ENCODE measurements at places on chromosomes 7 and 10. TPM values are rescaled to one million over a fixed set of nuclear protein-coding genes. Genes with fewer than 3 reads are reported as not detected.

DNA sequence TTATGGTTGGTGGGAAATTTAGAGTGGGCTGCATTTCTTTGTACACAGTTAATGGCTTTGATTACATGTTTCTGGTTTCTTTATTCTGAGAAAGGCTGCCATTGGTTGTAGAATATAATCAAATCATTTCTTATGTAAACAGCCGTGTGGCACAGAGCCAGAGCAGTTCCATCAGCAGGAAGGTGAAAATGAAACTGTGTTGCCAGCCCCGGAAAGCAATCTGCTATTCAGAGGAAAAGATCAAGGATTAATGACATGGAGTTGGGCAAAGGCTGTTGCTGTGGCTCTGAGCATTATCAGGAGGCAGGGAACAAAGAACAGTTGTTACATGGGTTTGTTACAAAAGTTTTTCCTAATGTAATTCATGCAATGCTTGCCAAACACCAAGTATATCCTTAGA lies 74.2 kb upstream of the ZNF716 start:
- DNase-seq = peak; percentile 78

DNA sequence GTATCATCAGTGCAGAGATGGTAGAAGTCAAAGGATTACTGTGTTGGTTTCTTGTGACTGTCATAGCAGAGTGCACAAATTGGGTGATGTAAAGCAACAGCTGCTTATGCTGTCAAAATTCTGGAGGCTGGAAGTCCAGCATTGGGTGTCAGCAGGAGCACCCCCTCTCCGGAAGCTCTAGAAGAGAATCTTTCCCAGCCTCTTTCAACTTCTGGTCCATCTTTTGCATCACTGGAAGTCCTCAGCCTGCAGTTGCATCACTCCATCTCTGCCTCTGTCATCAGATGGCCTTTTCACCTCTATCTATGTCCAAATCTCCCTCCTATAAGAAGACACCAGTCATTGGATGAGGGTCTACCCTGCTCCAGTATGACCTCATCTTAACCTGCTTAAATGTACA lies 35.8 kb upstream of the GALNTL5 start:
- DNase-seq = no peak

DNA sequence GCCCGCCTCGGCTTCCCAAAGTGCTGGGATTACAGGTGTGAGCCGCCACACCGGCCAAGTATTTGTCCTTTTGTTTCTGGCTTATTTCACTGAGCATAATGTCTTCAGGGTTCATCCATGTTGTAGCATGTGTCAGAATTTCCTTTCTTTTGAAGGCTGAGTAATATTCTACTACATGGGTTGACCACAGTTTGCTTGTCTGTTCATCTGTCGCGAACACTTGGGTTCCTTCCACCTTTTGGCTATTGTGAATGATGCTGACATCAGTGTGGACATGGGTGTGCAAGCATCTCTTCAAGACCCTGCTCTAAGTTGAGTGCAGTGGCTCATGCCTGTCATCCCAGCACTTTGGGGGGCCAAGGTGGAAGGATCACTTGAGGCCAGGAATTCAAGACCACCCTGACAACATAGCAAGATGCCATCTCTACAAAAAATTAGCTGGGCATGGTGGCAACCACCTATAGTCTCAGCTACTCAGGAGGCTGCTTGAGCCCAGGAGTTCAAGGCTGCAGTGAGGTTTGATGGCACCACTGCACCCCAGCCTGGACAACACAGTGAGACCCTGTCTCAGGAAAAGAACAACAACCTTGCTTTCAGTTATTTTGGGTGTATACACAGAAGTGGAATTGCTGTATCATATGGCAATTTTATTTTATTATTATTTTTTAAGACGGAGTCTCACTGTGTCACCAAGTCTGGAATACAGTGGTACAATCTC lies 17.0 kb downstream of the CHST12 start:
- DNase-seq = no peak

- no peak for DNase-seq
Measured at GRCh38 chr7:129947049-129947448, 5.7 kb downstream of the UBE2H start.

DNA sequence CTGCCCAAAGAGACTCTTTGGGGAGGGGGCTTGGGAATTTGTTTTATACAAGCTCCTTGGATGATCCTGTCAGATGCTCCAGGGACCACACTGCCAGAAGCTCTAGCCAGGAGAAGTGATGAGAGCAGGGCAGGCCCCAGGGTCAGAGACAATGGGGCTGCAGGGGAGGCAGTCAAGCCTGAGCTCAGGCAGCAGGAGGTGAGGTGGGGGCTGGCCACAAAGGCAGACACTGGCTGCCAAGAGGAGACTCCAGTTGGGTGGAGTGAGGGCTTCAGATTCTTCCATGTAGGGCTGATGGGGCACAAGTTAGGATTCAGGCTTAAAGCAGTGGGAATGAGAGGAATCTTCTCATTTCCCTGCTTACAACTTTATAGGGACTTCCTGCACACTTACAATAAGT lies 35.6 kb upstream of the LOXL4 start:
- DNase-seq = no peak

DNA sequence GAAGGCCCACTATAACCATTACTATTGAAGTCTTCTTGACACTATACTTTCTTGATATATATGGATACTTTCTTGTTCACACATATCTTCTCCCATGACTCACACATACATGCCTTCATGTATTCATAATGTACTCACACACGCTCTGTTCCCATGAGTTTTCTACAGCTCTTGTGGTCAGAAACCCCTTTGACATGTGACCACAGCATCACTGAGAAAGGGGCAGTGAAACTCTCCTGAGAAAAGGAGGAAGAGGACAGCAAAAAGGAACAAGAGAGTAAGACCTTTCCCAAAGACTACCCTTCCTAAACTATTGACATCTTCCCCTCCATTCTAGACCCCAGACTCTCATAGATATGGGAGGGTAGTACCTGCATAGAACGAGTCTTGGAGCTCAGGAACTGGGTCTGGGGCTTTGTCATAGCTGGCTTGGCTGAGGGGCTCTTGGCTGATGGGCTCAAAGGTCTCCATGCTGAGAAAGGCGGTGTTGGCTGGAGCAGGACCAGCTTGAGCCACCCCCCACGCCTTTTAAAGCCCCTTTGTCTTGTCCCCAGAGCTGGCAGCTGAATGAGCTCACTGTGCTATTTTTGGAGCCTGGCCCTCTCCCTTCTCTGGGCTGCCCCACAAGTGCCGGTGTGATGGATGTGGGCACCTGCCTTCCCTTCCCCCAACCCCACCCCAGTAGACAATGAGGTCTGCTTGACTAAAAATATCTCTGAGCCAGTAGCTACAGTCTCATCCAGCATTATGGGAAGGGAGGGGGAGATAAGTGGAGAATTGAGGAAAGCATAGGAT lies 5.1 kb downstream of the SYNPO2L start:
- DNase-seq = no peak

The EDRF1 gene
- 35.9 TPM for polyA plus RNA-seq

- no peak for DNase-seq
Measured at GRCh38 chr10:28375399-28376354, 72.8 kb upstream of the MPP7 start.

The PRLHR gene
- polyA plus RNA-seq = 3.6 TPM

The CLEC2L gene
- not detected for polyA plus RNA-seq

- DNase-seq = no peak
Measured at GRCh38 chr7:104983076-104983577, 30.9 kb upstream of the KMT2E start.

GRCh38 chr10:114631090-114631665 lies 26.9 kb downstream of the ABLIM1 start:
- DNase-seq = no peak

The C7orf57 gene
- polyA plus RNA-seq = not detected

The RBP4 gene
- polyA plus RNA-seq = 5.3 TPM

DNA sequence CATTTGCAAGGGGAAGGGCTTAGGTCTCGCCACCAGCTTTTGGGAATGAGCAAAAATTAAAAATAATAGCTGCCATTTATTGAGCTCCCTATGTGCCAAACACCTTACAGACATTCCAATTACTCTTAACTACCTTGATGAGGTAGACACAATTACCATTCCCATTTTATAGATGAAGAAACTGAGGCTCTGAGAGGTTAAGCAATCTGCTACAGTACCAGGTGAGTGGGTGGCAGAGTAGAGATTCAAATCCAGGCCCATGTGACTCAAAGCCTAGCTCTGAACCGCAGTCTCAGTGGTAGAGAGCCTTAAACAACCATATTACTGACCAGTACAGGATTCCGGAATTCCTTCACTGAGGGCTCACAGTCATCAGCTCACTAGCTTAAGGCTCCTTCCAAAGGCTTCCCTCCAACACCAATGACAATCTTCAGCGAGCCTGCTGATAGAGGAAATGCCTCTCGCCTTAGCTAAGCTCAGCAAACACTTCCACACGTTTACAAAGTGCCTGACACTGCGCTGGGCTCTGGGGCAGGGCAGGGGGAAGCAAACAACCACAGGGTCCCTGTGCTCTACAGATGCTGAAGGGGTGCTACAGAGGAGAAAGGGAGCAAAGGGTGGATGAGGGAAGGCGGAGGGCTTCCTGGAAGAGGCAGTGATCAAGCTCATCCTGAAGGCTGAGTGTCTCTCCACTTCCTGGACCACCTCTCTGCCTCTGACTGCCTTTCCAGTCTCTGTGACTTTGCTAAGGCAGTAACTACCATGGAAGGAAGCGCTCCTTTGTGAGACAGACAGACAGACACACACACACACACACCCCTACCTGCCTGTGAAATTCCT lies 7.4 kb downstream of the LRRC20 start:
- no peak for DNase-seq

GRCh38 chr10:127168261-127168660 lies 28.1 kb downstream of the INSYN2A start:
- no peak for DNase-seq

DNA sequence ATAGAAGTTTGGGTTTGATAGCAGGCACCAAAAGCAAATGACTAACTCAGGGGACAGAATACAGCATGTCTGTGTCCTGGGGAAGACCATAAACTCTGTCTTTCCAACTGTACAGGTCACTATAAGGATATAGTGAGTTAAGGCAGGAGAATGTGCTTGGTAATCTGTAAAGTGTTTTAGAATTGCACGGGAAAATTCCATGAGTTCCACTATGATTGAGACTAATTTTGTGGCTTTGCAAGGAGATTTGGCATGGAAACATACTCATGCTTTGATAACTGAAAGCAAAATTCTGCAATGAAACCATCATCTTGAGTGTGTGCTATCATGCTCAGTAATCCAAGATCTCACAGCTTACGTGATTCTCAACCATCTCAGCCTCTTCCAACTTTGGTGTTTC lies 152.6 kb downstream of the PKD1L1 start:
- no peak for DNase-seq

GRCh38 chr10:90464329-90464728 lies 393.5 kb downstream of the HTR7 start:
- DNase-seq = no peak

GRCh38 chr7:20141666-20142065 lies 75.5 kb downstream of the MACC1 start:
- peak; percentile 63 for DNase-seq

The SEPTIN14 gene
- polyA plus RNA-seq = not detected

GRCh38 chr7:112103246-112103645 lies 103.0 kb downstream of the DOCK4 start:
- DNase-seq = no peak

The GHRHR gene
- polyA plus RNA-seq = 11.5 TPM

GRCh38 chr7:38107486-38107893 lies 70.6 kb upstream of the STARD3NL start:
- DNase-seq = peak; percentile 87

The IFT22 gene
- polyA plus RNA-seq = 14.7 TPM

GRCh38 chr10:63753808-63754207 lies 232.6 kb downstream of the REEP3 start:
- DNase-seq = no peak
